GM23248 (cell line): ENCODE measurements at places on chromosomes 4 and X.

DNA sequence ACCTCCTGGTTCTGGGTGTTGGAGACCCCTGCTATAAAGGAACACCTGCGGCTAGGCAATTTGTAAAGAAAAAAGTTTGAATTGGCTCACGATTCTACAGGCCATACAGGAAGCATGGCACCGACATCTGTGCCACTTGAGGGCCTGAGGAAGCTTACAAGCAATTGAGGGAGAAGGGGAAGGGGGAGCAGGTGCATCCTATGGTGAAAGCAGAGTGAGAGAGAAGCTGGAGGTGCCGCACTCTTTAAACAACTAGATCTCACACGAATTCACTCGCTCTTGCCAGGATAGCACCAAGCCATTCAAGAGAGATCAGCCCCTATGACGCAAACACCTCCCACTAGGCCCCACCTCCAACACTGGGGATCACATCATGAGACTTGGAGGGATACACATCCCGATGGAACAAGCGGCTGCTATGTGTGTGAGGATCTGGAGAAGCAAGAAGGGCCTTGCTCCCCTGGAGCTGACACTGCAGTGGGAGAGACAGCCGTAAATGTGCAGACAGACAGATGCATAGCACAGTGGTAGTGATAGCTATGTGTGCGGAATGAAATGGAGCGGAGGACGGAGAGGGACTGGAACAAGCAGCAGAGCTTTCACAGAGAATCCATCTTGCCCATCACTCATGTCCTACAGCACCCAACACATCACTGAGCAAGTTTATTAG, 60.7 kb upstream of the HELT start:
- H3K4me1 ChIP-seq: no peaks in the 10 kb centered on the region
- H3K36me3 ChIP-seq: no peaks in the 10 kb centered on the region
- DNase-seq: no peak

GRCh38 chr4:140156529-140157171, 2.7 kb upstream of the MAML3 start:
- no peaks in the 10 kb centered on the region for H3K4me1 ChIP-seq
- H3K4me3 ChIP-seq: no peak overlapping the region
- no peak for DNase-seq
- H3K27ac ChIP-seq: no peak overlapping the region
- H3K36me3 ChIP-seq: no peaks in the 10 kb centered on the region
- no peaks in the 10 kb centered on the region for H3K27me3 ChIP-seq

- H3K27me3 ChIP-seq: no peaks in the 10 kb centered on the region
- no peaks in the 10 kb centered on the region for H3K4me1 ChIP-seq
- no peak for DNase-seq
- H3K27ac ChIP-seq: no peak overlapping the region
These were observed 179.4 kb downstream of the RBM46 start for GRCh38 chr4:154960476-154960875.

DNA sequence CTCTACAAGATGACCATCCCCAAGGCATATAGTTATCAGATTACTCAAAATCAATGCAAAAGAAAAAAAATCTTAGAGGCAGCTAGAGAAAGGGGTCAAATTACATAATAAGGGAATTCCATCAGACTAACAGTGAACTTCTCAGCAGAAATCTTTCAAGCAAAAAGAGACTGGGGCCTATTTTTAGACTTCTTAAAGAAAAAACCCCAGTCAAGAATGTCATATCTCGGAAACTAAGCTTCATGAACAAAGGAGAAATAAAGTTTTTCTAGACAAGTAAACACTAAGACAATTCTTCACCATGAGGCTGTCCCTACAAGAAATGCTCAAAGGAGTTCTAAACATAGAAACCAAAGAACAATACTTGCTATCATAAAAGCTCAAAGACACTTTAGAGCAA, 51.7 kb downstream of the RAB28 start:
- no peak for DNase-seq
- no peaks in the 10 kb centered on the region for H3K27me3 ChIP-seq
- H3K36me3 ChIP-seq: 0 out of 2 replicates have a peak, but pooled peaks cover 8% of the 10 kb centered on the region
- no peaks in the 10 kb centered on the region for H3K4me1 ChIP-seq
- no peak overlapping the region for H3K27ac ChIP-seq

- H3K27me3 ChIP-seq: peaks cover 46% of the 10 kb centered on the region
- no peaks in the 10 kb centered on the region for H3K36me3 ChIP-seq
- no peak for DNase-seq
- no peak overlapping the region for H3K4me3 ChIP-seq
- H3K27ac ChIP-seq: no peak overlapping the region
These were observed 167.5 kb upstream of the PDE5A start for GRCh38 chr4:119795986-119796578.

GRCh38 chrX:68363984-68364383, 69.3 kb downstream of the OPHN1 start:
- H3K4me3 ChIP-seq: no peak overlapping the region
- no peak overlapping the region for H3K27ac ChIP-seq
- H3K36me3 ChIP-seq: no peaks in the 10 kb centered on the region

DNA sequence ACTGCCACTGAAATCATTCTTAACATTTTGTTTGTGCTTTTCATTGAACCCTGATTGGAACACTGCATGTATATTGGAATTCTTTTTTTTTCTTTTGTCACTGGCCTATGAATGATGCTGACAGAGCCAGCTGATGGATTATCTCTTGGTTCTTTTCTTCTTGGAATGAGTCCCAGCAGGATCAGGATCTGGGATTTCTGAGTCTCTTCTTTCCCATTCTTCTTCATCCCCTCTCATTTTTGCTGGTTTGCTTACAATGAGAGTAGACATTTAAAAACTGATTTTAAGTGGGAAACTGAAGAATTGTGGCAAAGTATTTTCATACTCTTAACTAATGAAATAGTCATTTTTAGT, 9.0 kb downstream of the DCUN1D4 start:
- no peaks in the 10 kb centered on the region for H3K27me3 ChIP-seq
- peaks cover 16% of the 10 kb centered on the region; the same call in 1 of the 2 replicates for H3K4me1 ChIP-seq
- no peak overlapping the region for H3K4me3 ChIP-seq
- no peak for DNase-seq
- no peaks in the 10 kb centered on the region for H3K36me3 ChIP-seq

GRCh38 chrX:31870267-31870666, 798.4 kb upstream of the FTHL17 start:
- no peak for DNase-seq
- no peaks in the 10 kb centered on the region for H3K4me1 ChIP-seq
- H3K36me3 ChIP-seq: no peaks in the 10 kb centered on the region
- H3K27me3 ChIP-seq: no peaks in the 10 kb centered on the region
- no peak overlapping the region for H3K4me3 ChIP-seq

GRCh38 chr4:80035336-80035735, 37.7 kb downstream of the ANTXR2 start:
- no peaks in the 10 kb centered on the region for H3K27me3 ChIP-seq
- H3K4me3 ChIP-seq: no peak overlapping the region
- peaks cover 40% of the 10 kb centered on the region for H3K36me3 ChIP-seq
- H3K27ac ChIP-seq: no peak overlapping the region

GRCh38 chrX:109872021-109872732, 130.7 kb upstream of the TMEM164 start:
- no peaks in the 10 kb centered on the region for H3K36me3 ChIP-seq
- H3K27me3 ChIP-seq: no peaks in the 10 kb centered on the region
- H3K4me3 ChIP-seq: no peak overlapping the region
- peak; percentile 27 for DNase-seq

DNA sequence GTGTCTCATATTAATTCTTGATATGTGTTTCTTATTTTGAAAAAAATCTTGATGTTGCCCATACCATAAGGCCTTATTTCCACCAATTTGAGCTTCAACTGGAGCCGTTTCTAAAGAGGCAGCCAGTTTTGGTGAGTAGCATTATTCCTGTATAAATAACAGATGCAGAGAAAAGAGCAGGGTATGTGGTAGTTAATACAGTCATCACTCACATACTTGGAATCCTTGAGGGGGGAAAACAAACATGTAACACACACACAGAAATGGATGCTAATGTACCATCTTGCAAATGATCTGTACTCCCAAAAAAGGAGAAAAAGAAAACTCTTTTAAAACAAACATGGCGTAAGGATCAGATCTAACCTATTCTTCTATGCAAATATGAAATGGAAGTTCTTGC, 389.7 kb downstream of the GPM6A start:
- H3K4me3 ChIP-seq: no peak overlapping the region
- no peaks in the 10 kb centered on the region for H3K36me3 ChIP-seq
- peaks cover 65% of the 10 kb centered on the region for H3K4me1 ChIP-seq
- peak; percentile 46 for DNase-seq

GRCh38 chrX:69073241-69073640, 92.0 kb downstream of the PJA1 start:
- no peak overlapping the region for H3K27ac ChIP-seq
- no peaks in the 10 kb centered on the region for H3K27me3 ChIP-seq
- H3K4me3 ChIP-seq: no peak overlapping the region
- no peak for DNase-seq
